CD14-positive monocyte (primary cell): ENCODE measurements at places on chromosomes 2 and 18. TPM values are rescaled to one million over a fixed set of nuclear protein-coding genes. Genes with fewer than 3 reads are reported as not detected.

DNA sequence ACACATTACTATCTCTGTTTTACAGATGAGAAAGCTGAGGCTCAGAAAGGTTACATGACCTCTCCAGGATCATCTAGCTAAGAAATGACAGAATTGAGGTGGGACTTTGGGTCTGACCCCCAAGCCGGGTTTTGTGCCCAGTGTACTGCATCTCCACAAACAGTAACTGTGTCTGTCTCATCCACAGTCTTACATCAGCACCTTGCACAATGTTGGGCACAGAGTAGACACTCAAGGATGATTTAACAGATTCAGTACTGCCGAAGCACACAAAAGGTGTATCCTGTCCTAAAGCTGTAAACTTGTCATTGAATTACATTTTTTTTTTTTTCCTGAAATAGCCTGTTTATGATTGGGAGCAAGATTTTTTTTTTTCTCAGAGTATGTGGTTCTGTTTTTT is 84.8 kb downstream of the ADCYAP1 start:
- H3K4me3 ChIP-seq, result no peak overlapping the region
- no peak for DNase-seq
- no peak overlapping the region for H3K27ac ChIP-seq
- no peaks in the 10 kb centered on the region for H3K36me3 ChIP-seq

GRCh38 chr2:240149943-240150784 is 9.7 kb upstream of the OTOS start:
- no peaks in the 10 kb centered on the region for H3K36me3 ChIP-seq
- H3K27me3 ChIP-seq, result no peaks in the 10 kb centered on the region

GRCh38 chr18:47264308-47264700 is 12.8 kb upstream of the SKOR2 start:
- H3K4me3 ChIP-seq, result no peak overlapping the region
- H3K27ac ChIP-seq, result no peak overlapping the region
- no peaks in the 10 kb centered on the region for H3K4me1 ChIP-seq
- DNase-seq, result no peak

DNA sequence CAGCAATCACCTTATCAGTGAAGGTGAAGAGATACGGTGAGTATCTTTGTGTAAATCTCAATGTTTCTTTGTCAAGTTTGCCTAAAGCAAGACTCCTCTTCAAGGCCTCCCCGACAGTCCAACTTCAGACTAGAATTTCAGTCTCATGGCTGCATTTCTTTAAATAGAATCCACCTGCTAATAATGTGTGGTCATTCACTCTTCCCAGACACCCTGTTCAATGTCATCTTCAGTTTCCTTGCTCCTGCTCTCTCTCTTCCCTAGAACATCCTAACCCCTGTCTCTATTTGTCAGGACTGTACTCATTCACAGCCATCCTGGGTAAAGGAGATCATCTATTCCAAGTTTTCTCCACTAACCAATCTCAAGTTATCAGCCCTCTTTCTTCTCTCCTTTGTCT is 267.3 kb downstream of the EN1 start:
- H3K4me1 ChIP-seq, result no peaks in the 10 kb centered on the region
- no peak overlapping the region for H3K27ac ChIP-seq
- H3K36me3 ChIP-seq, result no peaks in the 10 kb centered on the region
- DNase-seq, result no peak
- no peak overlapping the region for H3K4me3 ChIP-seq

GRCh38 chr2:171185941-171186340 is 25.2 kb upstream of the TLK1 start:
- H3K36me3 ChIP-seq, result no peaks in the 10 kb centered on the region
- H3K27me3 ChIP-seq, result no peaks in the 10 kb centered on the region
- H3K27ac ChIP-seq, result no peak overlapping the region
- no peaks in the 10 kb centered on the region for H3K4me1 ChIP-seq

DNA sequence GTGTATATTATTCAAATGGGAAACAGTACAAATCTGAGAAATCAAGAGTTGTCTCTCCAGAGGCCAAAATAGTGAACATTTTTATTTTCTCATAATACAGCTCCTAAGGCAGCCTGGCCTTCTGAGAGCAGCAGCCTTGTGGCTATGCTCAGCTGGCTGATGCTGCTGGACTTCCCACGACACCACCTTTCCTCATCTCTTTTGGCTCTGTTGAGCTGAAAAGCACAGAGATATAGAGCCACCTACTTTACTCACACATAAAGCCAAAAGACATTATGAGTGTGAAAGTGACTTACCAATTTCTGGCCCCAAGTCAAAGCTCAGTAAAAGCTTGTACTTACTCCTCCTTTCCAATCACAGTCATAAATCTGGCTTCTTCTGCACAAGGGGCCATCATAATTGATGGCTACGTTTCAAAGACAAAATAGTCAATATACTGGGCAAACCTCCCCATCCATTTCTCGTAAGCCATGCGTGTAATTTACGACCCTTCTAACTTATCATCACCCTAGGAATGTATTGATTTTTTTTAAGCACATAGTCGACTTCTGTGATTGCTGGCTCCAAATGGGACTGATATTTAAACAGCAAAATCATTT is 18.6 kb upstream of the REG3A start:
- no peak overlapping the region for H3K4me3 ChIP-seq
- no peak overlapping the region for H3K27ac ChIP-seq
- no peaks in the 10 kb centered on the region for H3K27me3 ChIP-seq
- H3K4me1 ChIP-seq, result no peaks in the 10 kb centered on the region
- no peak for DNase-seq

GRCh38 chr2:131056204-131056931 is 36.9 kb downstream of the FAM168B start:
- H3K27me3 ChIP-seq, result no peaks in the 10 kb centered on the region
- no peak for DNase-seq
- H3K27ac ChIP-seq, result no peak overlapping the region
- no peak overlapping the region for H3K4me3 ChIP-seq
- peaks cover 94% of the 10 kb centered on the region for H3K36me3 ChIP-seq

DNA sequence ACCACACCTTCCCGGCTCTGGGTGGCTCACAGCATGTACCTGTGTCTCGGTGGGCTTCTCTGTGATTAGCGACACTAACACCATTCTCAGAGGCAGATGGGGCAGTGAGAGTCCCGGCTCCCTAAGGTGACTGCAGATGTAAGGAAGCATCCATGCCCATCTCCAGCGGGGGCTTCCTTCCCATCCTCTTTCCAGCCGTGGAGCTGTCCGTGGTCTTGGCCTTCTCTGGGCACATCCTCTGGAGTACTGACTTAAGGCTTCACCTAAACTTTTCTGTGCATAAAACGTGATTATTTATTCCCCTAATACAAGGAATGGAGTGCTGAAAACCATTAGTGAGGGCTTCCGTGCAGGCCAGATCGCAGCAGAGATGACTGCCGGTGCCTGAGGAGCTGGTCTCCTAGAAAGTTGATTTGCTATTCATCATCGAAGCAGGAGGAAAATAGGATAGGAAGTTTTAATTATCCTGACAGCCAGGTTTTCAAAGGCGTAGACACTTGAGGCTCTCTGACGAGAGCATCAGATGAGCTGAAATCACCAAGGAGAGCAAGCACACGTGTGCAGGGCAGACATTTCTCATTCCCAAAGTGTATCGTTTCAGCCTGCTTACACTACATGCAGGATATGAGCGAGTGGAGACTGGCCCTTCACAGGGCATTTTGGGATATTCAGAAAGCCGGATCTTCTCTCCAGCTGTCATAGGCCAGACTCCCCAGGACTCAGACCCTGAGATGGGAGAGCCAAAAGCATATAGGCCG is 186.1 kb upstream of the SALL3 start:
- H3K4me3 ChIP-seq, result no peak overlapping the region
- DNase-seq, result no peak

- DNase-seq, result peak; percentile 62
- H3K4me1 ChIP-seq, result peaks cover 98% of the 10 kb centered on the region
- H3K4me3 ChIP-seq, result peak overlapping the region; percentile 44
- no peaks in the 10 kb centered on the region for H3K27me3 ChIP-seq
- H3K36me3 ChIP-seq, result peaks cover 40% of the 10 kb centered on the region
- peak overlapping the region; percentile 89 for H3K27ac ChIP-seq
Observed at GRCh38 chr2:37653093-37653492, 18.3 kb downstream of the CDC42EP3 start.

The POMC gene
- polyA plus RNA-seq, result 3.5 and 8.3 TPM in 2 replicates

The MATN3 gene
- polyA plus RNA-seq, result not detected

The TOGARAM2 gene
- polyA plus RNA-seq, result 3.5 and 5.5 TPM in 2 replicates

The TCF23 gene
- not detected for polyA plus RNA-seq

The ABCG5 gene
- polyA plus RNA-seq, result not detected
